ENCODE measurements at places on chromosomes 6 and 20. TPM values are rescaled to one million over a fixed set of nuclear protein-coding genes. Genes with fewer than 3 reads are reported as not detected.

GRCh38 chr6:130975325-130975724 lies 87.7 kb downstream of the EPB41L2 start:
- no peak for DNase-seq

GRCh38 chr6:6806844-6807518 lies 218.5 kb downstream of the LY86 start:
- no peak for DNase-seq

DNA sequence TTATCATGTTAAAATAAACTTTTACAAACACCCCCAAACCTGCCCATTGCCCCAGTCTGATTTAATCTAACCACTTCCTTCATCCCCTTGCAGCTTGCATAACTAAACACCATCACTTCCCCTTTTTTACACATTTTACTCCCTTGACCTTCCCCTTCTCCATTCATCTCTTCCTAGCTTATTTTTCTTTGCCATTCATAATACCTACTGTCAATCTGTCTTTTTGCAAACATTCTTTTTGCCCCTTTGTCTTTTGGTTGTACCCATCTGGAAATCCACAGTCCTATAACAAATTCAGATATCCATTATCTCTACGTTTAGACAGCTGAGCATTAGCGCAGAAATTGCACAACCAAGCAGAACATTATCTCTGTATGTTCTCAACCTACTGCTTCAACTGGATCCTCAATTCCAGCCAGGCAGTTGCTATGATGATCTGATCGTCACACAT lies 51.2 kb downstream of the C6orf52 start:
- DNase-seq, result no peak

DNA sequence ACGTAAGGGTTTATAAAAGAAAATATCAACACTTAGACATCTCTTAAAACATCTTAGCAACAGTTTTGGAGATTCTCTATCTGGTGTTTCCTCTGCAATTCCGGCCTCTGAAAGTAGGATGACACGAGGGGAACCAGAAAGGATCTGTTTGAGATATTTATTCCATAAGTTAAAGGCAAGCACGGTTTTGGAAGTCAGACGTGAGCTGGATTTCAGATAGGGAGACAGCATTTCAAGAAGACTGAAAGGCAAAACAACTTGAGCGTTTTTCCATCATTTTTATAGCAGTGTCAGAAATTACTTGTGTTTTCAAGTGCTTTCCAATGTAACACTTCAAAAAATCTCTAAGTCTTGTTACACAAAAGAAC lies 52.9 kb upstream of the BTN3A2 start:
- DNase-seq, result no peak

- DNase-seq, result no peak
Measured at GRCh38 chr20:16028923-16029322, 544.3 kb downstream of the KIF16B start.

DNA sequence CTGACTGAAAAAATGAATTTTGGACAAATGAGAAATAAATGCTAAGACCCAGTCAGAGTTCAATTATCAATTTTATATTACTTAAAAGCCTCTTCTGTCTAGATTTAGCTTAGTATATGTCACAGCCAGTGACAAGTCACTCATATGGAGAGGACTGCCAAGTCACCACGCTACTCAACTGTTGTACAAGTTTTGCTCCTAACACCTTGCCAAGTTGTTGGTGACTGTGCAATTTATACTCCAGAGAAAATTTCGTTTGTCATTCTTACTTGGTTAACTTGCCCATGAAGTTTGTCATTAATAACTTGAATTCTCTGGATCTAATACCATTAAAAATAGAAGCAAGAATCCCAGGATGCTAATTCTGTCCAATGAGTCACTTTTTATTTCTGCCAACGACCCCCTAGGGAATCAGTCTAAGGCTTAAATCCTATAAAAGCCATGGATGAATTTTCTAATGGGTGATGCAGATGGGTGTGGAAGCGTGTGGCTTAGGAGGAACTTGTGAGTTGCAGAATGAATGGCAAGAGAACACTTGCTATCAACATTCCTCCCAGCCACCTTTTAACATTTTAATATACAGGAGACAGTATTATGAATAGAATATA lies 30.4 kb upstream of the FBXO30 start:
- no peak for DNase-seq

DNA sequence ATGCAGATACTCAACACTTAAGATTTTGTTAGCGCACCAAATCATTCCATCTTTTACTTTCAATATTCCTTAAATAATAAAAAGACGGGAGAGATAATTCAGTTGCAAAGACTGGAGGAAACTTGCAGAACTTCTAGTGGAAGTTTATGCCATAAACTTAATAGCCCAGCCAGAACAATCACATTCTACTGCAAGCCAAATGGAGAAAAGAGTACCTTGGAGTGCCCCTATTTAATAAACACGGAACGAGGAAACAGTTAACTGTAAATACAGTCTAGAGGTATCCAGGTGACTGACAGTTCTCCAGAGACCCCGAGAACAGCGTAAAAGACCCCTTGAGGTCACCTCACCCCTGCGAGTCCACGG lies 635 bp downstream of the SLC35B3 start:
- DNase-seq, result no peak

GRCh38 chr20:5349448-5349847 lies 32.7 kb upstream of the PROKR2 start:
- no peak for DNase-seq

DNA sequence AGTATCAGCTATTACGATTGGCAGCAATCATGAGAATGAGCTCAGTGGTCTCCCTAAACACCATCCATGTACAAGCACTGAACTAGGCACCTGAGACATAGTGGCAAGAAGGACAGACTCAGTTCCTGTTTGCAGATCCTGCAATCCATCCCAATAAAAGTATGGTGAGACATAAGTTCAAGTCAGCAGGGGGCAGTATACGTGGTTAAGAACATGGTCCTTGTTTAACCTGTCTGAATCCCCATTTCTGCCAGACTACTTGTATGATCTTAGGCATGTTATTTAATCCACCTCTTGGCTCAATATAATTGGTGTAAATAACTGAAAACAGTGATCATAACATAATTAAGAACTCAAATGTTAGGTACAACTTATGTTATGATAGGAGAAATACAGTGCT lies 33.2 kb upstream of the PNISR start:
- DNase-seq, result no peak

- DNase-seq, result no peak
Measured at GRCh38 chr6:71080826-71081225, 124.0 kb upstream of the B3GAT2 start.

DNA sequence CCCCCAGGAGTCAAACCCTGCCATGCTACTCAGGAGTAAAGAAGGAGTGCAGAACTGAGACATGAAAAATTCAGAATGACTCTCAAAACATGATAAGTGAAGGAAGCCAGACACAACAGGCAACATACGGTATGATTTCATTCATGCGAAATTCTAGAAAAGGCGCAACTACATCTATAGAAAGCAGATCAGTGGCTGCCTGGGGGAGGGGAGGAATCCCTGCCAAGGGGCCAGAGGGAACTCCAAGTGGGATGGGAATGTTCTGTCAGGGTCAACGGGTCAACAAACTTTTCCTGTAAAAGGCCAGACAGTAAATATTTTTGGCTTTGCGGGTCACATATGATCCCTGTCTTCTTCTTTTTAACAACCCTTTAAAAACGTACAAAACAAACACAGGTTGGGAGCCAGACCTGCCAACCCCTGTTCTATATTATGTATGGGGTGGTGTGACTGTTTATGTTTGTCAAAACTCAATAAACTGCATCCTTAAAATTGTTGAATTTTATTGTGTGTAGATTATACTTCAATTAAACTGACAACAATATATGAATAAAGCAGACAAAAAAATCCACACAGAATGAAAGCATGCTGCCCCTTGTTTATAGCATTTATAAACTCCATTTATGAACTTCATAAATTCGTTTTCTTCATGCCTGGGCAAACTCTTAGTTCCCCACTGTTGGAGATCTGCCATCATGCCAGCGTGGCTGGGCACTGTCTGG lies 56.6 kb upstream of the TRAF3IP2 start:
- DNase-seq, result no peak

- no peak for DNase-seq
Measured at GRCh38 chr6:74870403-74870802, 335.4 kb downstream of the COL12A1 start.

DNA sequence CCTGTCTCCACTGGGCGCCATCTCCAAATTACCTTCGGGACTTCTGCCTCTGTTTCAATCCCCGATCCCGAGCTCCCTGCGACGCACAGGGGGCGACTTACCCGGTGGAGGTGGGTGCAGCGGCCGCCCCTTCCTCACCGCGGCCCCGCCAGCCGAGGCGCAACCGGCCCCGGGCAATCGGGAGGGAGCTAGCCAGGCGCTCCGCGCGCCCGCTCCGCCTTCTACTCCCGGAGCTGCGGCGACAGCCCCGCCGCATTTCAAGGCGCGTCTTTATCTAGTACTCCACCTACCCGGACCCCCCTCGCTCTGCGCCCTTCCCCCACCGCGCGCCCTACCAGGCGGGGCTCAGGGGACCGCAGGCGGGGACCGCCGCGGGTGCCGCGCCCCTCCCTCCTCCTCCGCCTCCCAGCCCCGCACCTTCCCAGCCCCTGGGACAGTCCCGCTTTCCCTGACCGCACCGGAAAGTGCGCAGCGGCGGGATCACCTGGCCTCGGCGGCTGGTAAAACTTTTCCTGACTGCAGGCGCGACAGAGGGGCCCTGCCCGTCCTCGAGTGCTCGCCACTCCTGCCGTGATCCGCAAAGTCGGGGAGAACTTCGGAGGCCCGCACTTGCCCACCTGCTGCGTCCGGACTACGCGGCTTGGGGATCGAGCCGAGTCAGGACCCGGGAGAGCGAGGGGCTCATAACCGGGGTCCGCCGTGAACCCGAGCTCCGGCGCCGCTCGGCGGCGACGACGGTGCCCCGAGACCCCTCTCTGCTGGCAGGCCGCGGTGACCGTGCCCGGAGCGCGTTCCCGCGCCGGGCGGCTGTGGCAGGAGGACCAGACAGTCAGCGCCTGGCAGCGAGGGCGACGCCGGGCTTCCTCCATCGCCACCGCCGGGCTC lies 8.0 kb upstream of the NKX2-2 start:
- no peak for DNase-seq

GRCh38 chr20:48381353-48382120 lies 446.3 kb downstream of the PREX1 start:
- DNase-seq, result no peak

GRCh38 chr6:14706378-14706929 lies 539.4 kb upstream of the JARID2 start:
- DNase-seq, result no peak

- no peak for DNase-seq
Measured at GRCh38 chr6:1597924-1598323, 11.8 kb upstream of the FOXC1 start.

DNA sequence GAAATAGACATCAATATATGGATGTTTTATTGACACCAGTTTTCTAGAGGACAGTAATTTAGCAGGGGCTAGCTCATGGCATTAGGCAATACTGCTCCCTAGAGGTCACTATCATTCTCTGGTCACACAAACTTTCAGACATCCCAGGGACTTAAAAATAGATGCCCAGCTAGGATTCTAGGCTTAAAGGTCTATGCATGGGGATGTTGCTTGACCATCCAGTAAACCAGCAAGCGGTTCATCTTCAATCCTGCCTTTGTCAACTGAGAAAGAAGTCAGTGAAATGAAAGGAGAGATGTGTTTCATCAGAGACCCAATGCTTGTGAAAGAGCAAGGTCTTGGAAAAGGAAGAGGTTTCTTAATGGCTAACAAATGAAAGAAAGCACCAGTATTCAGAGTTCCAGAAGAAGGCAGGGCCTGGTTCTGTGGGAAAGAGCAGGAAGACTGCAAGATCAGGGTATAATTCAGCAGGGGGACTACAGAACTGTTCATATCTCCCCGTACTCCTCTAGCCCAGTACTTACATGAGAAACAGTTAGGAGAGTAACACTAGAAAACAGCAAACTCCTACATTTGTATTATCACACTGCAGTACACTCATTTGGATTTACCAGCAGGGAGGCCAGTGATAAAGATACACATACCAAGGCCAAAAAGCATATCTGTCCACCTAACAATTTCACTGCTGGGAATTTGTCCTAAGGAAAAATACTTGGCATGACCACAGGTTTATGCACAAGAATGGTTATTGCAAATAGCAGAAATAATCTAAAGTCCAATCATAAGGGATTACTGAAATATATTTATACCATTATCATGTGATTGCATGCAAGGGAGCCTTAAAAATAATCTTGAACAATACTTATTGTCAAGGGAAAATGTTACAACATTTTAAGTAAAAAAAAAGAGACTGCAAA lies 151.4 kb upstream of the LAMA2 start:
- DNase-seq, result no peak

GRCh38 chr20:54339093-54339492 lies 131.2 kb downstream of the PFDN4 start:
- no peak for DNase-seq

DNA sequence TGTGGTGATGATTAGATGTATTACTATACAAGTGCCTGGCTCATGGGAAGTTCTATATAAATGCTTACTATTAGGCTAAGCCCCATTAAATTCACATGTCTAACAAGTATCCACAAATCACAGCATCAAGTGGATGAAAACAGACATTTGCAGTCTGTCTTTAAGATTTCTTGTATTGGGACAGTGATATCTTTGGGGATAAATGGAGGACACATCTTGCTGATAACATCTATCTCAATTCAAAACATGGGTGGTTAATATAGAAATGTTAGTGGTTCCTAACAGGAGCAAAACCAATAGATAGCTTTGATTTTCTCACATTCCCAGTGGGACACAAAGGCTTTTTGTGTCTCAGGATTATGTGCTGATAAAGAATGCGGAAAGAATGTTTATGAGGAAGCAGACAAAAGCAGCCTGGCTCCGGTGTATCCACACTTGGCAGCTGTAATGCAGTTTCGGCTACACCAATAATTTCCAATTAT lies 29.3 kb downstream of the PTPRK start:
- DNase-seq, result peak; percentile 54

DNA sequence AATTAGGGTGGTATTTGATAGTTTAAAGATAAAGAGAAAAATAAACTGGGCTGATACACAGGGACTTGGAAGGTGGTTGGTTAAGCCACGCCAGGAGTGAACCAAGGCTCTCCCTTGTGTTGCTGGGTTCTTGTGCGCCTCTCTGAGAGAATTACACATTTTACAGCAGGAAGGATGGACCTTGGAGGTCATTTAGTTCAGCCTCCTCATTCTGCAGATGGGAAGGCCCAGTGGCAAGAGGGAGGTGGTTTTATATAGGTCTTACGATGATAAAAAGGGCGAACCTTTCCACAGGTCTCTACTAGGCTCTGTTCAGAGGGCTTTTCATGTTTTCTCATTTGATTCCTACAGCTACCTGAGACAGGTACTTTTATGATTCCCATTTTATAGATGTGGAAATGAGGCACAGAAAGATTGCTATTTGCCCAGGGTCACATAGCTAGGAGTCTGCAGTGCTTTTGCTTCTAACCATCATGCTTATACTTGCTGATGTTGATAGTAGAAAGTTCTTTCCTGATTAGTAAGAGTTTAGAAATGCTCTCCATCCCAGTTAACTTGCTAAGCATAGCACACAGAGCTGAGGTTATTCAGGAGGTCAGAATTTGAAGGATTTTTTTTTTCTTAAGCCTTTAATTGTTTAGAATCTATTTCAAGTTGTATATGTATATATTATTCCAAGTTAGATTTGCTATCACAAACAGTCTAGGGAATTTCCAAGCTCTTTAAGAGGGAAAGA lies 12.8 kb downstream of the HIVEP1 start:
- DNase-seq, result no peak

- DNase-seq, result no peak
Measured at GRCh38 chr6:125528621-125529041, 220.8 kb upstream of the HEY2 start.

GRCh38 chr6:13302751-13303667 lies 25.3 kb downstream of the TBC1D7 start:
- peak; percentile 52 for DNase-seq

SSTR4 gene
- not detected for total RNA-seq

NNAT gene
- total RNA-seq, result 9.7 TPM

SLC22A2 gene
- not detected for total RNA-seq

SALL4 gene
- total RNA-seq, result 0.29 TPM

BEND6 gene
- total RNA-seq, result 0.80 TPM

LY6G6F gene
- total RNA-seq, result not detected

AMD1 gene
- total RNA-seq, result 73.4 TPM

Measured in breast epithelium (tissue), 4 donors.